ENCODE measurements at places on chromosomes 5 and 9.

- DNase-seq, result no peak
Measured at GRCh38 chr5:107806705-107807104, 136.0 kb upstream of the EFNA5 start.

GRCh38 chr9:93588641-93589609 is 12.5 kb downstream of the PHF2 start:
- DNase-seq, result no peak

GRCh38 chr5:32439086-32439642 is 5.4 kb downstream of the ZFR start:
- DNase-seq, result no peak

DNA sequence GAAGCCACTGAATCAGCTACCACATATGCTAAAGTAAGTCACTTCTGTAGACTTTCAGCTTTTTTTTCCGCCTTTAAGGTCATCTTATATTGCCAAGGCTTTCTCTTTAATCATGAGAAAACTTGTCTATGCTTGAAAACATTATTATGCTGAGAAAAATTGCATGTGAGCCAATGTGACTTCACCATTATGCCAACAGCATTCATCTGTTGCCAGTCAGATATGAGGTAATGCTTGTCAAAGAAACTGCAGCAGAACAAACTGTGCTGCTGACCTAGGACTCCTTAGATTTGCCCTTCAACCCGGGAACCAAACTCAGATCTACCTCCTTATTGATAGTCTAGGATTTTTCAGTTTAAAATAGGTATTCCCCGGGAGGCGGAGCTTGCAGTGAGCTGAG is 34.3 kb downstream of the SLC44A1 start:
- DNase-seq, result no peak

GRCh38 chr9:130914417-130915095 is 17.9 kb upstream of the QRFP start:
- DNase-seq, result no peak

- no peak for DNase-seq
Measured at GRCh38 chr9:131167146-131167692, 41.8 kb downstream of the NUP214 start.

DNA sequence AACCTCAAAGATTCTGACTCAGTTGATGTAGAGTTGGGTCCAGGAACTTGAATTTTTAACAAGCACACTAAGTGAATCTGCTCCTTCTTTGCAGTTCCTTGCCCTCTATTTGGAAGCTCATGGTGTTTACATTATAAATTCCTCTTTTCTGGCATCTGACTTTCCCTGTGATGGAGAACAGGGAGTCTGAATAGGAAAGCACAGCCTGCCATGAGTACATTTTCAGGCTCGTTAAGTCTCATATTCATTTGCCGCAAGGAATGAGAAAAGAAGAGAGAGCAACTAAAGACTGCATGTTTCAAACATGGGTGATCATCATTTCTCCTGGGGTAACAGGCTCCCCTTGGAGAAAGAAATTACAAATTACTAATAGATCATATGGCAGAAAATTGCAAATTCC is 468.1 kb upstream of the DMAC1 start:
- DNase-seq, result no peak

- DNase-seq, result no peak
Measured at GRCh38 chr9:10371824-10372223, 241.0 kb downstream of the PTPRD start.

DNA sequence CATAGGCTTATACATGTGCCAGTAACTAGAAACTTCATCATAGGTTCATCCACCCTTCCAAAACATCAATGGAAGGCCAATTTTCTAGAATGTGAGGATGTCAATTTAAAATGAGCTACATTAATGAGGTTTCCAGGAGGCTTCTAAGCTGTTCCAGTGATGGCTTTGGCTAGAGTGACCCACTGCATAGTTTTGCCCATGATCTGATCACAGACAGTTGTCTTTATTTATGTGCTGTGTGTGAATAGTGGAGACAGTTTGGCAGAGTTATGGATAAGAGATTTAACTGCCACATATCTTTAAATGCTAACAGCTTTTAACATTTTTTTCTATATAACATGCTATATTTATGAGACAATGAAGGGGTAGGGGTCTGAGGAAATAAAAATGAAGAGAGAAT is 139.0 kb upstream of the ZNF462 start:
- DNase-seq, result no peak

GRCh38 chr5:15786884-15787283 is 286.9 kb downstream of the FBXL7 start:
- no peak for DNase-seq

GRCh38 chr5:88207575-88207974 is 61.1 kb downstream of the TMEM161B start:
- DNase-seq, result no peak

- no peak for DNase-seq
Measured at GRCh38 chr5:162067655-162068411, at the start of gene GABRG2. GABRG2 (plus strand) TSS chr5:162067773; CDS start chr5:162068000, 227 bp downstream.

DNA sequence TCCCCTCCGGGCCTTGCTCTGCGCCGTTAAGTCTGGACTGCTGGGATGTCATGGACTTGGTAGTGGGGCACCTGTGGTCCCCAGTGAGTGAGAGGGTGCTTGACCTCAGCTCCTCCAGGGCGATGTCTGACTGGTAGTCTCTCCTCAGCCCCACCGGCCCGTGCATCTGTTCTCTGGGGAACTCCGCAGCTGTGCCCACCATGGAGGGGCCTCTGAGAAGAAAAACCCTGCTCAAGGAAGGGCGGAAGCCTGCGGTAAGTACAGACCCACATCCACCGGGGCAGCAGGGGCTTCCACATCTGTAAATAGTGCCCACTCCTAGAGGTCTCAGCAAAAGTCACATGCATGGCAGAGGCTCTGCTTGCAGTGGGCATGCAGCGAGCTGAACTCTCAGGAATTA is 52.6 kb upstream of the GARNL3 start:
- DNase-seq, result no peak

GRCh38 chr5:159762921-159763320 is 153.4 kb upstream of the ADRA1B start:
- no peak for DNase-seq

DNA sequence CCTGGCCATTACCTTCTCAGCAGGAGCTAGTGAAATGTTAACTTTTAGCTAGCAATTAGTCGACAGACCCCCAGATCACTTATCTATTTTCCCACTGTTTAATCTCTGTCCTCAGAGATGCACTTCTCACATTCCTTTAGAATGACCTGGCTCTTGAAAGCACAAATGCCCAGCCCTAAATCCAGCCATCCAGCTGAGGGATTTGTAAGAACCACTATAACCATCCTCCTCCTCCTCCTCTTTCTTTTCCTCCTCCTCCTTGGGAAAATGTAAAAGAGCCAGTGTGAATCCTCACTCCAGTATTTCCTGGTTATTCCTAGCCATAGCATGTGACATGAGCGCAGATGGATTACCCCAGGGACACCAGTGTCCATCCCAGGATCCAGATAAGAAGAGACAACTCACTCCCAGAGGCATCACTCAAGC is 124.3 kb downstream of the ENC1 start:
- DNase-seq, result no peak

- DNase-seq, result no peak
Measured at GRCh38 chr9:108160706-108161355, 671.3 kb upstream of the KLF4 start.

- DNase-seq, result no peak
Measured at GRCh38 chr5:59123595-59124561, 541.0 kb downstream of the RAB3C start.

DNA sequence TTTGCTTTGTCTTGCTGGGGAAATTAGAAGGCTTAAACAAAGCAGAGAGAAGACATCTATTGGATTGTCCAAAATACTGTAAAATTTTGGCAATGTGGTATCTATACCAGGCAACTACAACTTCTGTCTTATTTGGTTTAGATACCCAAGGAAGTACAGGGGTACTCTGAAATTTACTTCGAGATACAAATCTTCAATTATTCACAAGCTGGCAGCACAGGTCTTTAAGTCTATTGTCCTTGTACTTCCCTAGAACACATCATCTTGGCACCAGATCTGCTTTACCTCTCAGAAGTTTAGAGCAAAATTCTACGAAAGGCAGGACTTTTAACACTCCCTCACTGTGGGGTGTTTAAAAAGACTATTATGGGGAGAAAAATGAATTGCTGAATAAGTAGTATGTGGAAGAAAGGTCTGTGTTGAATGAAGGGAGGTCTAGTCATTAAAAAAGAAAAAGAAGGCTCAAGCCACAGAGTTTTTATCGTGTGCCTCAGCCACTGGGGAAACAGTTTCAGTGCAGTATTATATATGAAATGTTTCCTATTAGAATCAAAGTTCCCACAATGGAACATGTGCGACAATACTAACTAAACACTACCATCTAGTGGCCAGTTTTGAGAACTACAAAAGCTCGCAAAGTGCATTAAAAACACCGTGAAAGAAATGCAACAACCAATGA is 93.7 kb downstream of the PDE4D start:
- no peak for DNase-seq

DNA sequence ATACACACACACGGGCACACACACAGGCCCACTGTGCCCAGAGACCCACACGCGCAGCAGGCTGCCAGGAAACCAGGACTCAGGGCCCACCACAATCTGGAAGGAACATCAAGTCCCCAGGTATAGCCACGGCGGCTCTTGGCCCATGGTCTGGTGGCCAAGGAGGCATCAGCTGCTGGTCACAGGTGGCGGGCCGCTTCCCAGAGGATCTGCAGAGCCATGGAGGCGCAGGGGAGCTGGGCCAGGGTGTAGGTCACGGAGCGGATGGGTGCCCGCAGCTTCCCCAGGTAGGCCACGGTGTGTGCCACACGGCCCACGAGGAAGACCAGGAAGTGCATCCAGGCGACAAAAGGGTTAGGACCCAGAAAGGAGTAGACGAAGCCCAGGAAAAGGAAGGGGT is 13.4 kb downstream of the PTGES start:
- no peak for DNase-seq

GRCh38 chr5:88979244-88979643 is 96.3 kb upstream of the MEF2C start:
- DNase-seq, result peak; percentile 18
